ENCODE measurements at places on chromosomes 7 and 10. TPM values are rescaled to one million over a fixed set of nuclear protein-coding genes. Genes with fewer than 3 reads are reported as not detected.

Gene HKDC1
- not detected for total RNA-seq

Gene ANKRD61
- total RNA-seq: not detected

Gene EBF3
- total RNA-seq: not detected

Gene HMX2
- total RNA-seq: not detected

Gene ATP5MK
- 161 TPM for total RNA-seq

Gene SFRP5
- not detected for total RNA-seq

Gene GJD4
- not detected for total RNA-seq

Gene MRLN
- not detected for total RNA-seq

Gene TUBB8
- total RNA-seq: not detected

Gene STRIP2
- total RNA-seq: 11.3 TPM

Gene DOCK1
- total RNA-seq: 1.3 TPM

Gene ZYX
- 114 TPM for total RNA-seq

Gene EIF4EBP2
- total RNA-seq: 54.6 TPM

Gene SDK1
- total RNA-seq: 0.40 TPM

Gene OR2A5
- total RNA-seq: not detected

Gene ASB10
- total RNA-seq: not detected

Gene CDC14C
- not detected for total RNA-seq

Gene LIPK
- total RNA-seq: not detected

Gene GRID2IP
- not detected for total RNA-seq

Gene PRPS1L1
- total RNA-seq: not detected

Gene TFEC
- total RNA-seq: not detected

Gene RHOBTB1
- not detected for total RNA-seq

Gene CALML3
- not detected for total RNA-seq

Gene NUDT5
- total RNA-seq: 102 TPM
